Fibroblast of skin of left quadriceps (primary cell): ENCODE measurements at places on chromosomes 2 and 18.

DNA sequence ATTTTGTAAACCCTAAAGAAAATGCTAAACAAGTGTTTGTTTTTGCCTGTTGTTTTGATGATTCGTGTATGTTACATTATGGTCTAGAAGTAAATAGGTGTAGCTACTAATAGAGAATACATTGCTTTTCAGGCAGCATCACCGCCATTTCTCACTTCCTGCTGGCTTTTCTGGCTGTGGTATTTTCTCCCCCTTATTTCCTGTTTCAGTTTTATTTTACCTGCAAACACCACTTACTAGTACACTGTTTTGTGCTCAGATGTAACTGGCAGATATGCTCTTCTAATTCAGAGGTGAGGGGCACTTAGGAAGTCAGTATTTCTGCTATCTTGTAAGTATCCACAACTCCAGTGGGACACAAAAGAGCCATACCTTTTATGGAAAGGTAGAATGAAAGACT, 38.1 kb upstream of the SLC3A1 start:
- DNase-seq, result no peak

DNA sequence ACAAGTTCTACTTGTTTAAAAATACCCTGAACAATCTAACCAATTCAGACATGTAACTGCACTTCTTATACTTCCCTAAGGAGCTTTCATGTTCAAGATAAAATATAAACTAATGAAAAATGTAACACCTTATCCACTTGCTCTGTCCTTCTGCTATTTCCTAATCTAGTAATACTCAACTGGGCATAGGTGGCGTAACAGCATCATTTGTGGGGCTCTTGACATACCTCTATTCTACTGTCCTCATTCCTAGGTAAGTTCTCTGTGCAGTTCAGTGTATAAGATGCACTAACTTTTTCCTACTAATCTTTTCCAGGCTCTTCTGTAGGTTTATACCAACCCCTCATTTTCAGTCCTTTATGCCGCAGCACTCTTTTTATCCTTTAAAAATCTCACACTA, 36.7 kb downstream of the PRKD3 start:
- no peak for DNase-seq

DNA sequence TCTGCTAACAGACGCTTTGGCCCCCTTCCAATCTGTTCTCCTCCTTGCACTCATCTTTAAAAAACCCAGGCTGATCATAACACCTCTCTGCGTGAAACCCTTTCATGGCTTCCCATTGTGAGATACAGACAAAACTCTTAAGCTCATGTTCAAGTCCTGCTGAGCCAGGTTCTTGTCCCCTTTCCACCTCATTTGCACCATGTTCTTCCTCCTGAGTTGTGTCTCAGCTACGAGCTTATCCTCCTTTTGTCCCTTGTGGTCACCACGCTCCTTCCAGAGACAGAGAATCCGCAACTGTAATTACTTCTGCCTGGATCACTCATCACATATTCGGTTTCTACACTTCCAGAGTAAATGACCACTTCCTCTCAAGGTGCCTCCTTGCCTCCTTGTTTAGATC, 238.8 kb downstream of the ACTR3 start:
- DNase-seq, result no peak

GRCh38 chr2:161223139-161223732, 63.0 kb downstream of the TANK start:
- DNase-seq, result no peak

DNA sequence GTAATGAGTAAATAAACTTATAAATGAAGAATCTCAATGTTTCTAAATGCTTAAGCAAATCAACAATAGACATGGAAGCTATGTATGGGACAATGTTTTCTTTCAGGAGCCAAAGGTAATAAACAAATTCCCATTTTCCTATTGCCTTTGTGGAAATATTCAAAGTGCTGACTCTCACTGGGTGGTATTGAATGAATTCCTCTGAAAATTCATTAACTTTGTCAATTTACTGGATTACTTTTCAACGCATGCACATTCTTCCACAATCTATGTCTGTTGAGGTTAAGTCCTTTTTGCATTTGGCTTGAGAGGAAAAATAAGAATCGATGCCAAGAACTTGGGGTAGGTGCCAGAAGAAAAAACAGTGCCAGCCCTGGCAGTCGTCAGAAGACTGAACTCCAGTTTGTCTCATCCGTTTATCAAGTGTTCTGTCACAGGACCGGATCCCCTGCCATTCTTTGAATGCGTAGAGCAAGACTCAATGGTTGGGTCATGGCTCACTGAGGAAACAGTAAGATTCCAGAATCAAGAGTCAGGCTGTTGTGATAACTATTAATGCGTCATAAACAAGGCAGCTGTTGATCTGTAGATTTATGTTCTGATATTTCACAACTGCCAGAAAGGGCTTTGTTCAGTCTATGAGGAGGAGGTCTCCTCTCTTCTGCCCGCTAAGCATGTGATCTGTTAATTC, 133.3 kb downstream of the GFPT1 start:
- peak; percentile 97 for DNase-seq

- DNase-seq, result no peak
Observed at GRCh38 chr2:237927135-237927534, 39.7 kb upstream of the UBE2F start.

GRCh38 chr18:57768537-57769326, 34.4 kb downstream of the ATP8B1 start:
- no peak for DNase-seq

DNA sequence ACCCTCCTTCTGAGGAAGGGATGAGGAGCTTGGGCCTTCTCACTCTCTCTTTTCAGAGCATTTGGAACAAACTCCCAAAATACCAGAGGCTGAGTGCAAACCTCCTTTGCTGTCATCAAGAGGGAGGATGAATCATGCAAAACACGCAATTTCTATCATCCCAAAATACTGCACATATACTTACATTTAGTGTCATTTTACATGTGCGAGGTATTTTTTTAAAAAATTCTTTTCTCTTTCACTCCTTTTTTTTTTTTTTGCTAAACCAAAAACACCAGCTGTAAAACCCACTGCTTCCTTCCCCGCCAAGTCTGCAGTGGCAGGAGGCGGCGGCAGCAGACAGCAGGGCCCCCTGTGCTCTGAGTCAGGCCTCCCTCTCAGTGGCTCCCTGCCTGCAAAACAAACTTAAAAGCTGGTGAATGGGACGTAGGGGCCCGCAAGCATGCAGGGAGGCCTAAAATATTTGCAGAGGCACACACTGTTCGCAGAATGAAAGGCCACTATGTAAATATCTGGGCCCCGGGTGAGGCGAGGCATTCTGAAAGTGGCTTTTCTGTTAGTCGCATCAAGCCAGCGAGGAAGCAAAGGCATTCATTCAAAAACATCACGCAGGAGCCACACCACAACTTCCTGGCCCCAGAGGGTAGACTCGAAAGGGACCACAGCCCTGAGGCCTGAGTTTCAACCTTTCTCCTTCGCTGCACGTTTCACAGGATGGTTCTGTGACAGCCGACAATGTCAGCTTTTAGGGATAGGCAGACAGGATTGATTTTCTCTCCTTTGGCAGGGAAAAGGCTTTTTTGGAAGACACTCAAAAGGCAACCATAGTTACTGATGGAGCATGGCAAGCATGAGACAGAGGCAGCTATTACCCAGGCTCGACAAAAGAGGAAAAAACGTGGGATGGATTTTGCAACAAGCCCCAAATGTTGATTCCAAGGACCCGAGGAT, 73.4 kb downstream of the ACTR2 start:
- peak; percentile 94 for DNase-seq

DNA sequence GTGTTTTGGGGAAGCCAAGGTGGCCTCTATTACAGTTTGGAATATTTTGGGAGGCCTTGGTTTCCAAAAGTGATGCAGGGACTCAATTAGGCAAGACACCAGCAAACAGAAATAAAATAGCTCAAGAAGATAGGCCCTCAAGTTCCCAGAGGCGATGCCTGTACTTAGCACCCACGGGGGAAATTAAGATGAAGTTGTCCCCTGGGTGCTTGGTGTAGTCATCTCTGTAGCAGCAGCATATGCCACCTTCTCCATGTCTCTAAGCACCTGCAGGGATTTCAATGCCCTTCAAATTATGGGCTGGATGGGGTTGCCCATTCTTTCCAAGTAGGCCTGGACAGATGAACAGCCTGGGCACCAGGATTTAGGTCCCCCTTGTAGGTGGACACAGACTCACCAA, 185.0 kb downstream of the CTIF start:
- DNase-seq, result no peak

- no peak for DNase-seq
Observed at GRCh38 chr2:27073782-27074181, 2.3 kb upstream of the OST4 start.

- no peak for DNase-seq
Observed at GRCh38 chr2:127525691-127526131, 578 bp downstream of the IWS1 start.

GRCh38 chr2:10477443-10478297, 29.5 kb upstream of the ODC1 start:
- DNase-seq, result no peak

DNA sequence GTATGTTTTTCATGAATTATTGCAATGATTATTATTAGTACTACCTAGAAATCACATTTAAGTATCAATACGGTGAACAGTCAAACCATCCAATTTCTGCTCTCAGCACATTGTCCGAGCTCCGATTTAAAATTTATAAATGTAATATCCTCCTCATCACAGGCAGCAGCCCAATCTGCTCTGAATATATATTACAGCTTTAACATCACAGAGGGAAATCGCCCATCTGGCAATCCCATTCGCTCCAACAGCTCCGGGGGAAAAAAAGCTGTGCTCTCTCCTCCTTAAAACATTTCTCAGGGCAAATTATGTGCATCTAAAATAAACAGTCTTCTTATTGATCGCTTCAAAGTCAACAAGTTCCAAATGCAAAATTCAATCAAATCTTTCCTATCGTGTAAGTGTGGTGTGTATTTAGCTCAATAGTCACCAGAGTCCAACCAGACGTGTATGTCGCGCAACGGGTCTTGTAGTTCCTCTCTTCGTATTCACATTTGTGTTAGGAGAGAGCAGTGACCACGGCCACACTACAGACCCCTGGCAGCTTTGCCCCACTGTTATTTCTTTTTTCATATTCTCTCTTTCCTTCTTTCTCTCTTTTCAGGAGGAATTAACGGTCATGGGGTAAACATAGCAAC, 2.4 kb downstream of the FIGN start:
- DNase-seq, result no peak

DNA sequence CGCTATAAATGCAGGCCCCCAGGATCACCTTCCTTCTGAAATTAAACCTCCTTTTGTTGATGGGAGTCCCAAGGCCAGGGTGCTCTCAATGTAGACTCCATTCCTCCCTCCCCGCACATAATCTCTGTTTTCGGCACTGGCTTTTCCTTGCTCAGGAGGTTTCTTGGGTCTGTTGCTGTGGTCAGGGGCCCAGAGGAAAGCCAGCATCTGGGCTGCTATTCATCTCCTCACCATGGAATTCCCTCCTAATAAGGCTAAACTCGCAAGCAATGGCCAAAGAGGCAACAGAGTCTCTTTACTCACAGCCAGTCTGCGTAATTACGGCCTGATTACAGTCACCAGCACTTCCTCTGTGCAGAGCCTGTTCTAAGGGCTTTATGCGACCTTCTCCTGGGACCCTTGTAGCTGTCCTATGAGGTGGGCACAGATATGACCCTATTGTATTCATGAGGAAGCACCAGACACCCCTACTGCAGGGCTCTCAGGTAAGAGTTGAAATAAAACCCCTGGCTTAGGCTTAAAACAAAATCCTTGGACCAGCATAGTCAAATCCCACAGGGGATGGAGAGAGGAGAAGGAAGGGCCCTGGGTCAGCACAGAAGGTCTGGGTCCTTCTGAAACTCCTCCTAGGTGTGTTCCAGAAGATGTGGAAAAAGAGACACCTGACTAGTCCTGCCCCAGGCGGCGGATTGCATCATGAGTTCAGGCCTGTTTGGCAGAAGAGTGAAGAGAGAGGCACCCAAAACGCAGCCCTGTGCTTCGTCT, 105.0 kb upstream of the SH3BP4 start:
- DNase-seq, result no peak

DNA sequence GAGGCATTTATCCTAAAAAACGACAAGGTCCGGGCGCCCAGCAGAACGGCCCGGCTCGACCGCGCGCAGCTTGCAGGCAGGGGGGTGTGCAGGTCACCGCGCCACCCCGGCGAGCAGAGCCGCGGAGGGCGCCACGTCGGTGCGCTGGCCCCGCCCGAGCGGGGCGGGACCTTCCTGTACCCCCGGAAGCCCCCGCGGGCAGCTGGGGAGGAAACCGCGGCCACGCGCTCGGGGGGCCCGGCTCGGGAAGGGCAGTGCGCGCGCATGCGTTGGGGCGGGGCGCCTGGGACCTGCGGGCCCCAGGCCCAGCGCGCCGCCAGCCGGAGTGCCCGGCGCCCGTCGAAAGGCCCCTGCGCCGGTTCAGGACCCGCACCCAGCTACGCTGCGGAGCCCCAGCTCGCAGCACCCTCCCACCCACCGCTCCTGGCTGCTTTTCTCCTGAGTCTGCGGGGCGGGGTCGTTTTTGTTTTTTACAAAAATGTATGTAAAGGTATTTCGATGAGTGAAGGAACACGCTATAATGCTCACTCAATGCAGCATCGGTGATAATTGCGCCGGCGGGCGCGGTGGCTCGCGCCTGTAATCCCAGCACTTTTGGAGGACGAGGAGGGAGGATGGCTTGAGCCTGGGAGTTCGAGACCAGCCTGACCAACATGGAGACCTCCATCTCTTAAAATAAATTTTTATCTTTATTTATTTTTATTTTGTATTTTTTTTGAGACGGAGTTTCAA, 47.7 kb upstream of the POMC start:
- DNase-seq, result peak; percentile 59

- peak; percentile 56 for DNase-seq
Observed at GRCh38 chr2:189249171-189249570, 69.6 kb upstream of the COL5A2 start.

- DNase-seq, result peak; percentile 80
Observed at GRCh38 chr2:128536925-128537620, 218.4 kb upstream of the HS6ST1 start.

DNA sequence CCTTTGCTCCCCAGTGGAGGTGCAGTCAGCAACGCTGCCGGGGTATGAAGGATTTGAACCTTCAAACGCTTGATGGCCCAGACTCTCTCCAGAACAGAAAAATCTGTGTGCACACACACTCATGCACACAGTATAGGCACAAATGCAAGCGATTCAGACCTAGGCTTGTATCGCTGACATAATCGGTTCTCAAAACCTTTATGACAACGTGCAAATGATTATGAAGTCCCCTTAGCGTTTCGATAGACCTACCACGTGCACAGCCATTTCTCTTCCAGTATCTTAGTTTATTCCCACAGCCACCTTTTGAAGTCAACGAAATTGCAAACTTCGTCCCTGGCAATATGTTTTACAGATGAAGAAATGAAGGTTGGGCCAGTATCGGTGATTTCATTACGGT, 138.9 kb upstream of the MYCN start:
- DNase-seq, result no peak

DNA sequence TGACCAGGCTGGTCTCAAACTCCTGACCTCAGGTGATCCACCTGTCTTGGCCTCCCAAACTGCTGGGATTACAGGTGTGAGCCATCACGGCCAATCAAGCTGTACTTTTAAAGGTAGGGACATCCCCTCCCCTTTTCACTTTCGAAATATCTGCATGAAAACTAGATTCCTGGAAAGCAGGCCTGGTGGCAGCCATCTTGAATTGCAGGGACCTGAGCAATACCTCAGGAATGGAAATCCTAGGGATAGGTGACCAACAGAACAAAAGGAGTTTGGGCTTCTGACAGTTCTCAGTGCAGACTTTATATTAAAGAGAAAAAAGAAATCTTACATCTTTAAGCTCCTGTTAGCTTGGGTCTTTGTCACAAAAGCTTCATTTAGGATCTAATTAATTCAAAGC, 62.6 kb downstream of the KLF7 start:
- DNase-seq, result no peak
